AG04450 (cell line): ENCODE measurements at places on chromosomes 2 and 18.

GRCh38 chr2:122851972-122852531 is 1096.6 kb downstream of the TSN start:
- DNase-seq: no peak

DNA sequence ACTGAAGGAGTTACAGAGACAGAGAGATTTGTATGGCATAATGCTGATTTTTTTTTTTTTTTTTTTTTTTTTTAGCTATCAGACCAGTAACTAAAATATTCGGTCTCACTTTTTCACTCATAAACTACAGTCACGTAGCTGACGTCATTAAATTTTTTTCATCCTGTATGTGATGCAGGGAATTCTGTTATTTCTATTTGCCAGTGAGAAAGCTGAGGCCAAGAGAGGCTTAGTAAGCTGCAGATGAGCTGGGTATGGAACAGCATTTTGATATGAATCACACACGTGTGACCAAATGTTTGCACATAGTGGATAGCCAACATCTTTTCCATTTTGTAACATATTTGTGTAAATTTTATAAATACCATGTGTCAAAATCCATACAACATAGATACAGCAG is 79.1 kb upstream of the EPB41L3 start:
- no peak for DNase-seq

- no peak for DNase-seq
These were observed 5.4 kb downstream of the DOK1 start for GRCh38 chr2:74559912-74560311.

- DNase-seq: no peak
These were observed 375.8 kb upstream of the LYPD1 start for GRCh38 chr2:133045787-133046186.

DNA sequence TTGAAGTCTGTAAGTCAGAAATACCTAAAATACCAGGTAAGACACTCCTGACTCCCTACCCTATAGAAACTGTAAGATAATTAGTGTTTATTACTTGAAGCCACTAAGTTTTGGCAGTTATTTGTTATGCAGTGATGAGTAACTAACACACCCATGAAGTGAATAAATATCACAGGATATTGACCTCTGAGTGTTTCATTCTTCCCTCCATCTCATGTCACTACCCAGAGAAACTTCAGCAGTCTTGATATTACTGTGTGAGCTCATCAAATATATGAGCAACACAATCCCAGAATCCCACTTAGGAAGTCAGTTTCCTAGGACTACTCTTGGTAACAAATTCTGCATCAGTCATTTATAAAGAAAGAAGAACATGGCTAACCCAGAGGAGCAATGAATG is 529.7 kb downstream of the FBXO15 start:
- DNase-seq: no peak

- no peak for DNase-seq
These were observed 565.3 kb upstream of the ZNF804A start for GRCh38 chr2:184032983-184033382.

DNA sequence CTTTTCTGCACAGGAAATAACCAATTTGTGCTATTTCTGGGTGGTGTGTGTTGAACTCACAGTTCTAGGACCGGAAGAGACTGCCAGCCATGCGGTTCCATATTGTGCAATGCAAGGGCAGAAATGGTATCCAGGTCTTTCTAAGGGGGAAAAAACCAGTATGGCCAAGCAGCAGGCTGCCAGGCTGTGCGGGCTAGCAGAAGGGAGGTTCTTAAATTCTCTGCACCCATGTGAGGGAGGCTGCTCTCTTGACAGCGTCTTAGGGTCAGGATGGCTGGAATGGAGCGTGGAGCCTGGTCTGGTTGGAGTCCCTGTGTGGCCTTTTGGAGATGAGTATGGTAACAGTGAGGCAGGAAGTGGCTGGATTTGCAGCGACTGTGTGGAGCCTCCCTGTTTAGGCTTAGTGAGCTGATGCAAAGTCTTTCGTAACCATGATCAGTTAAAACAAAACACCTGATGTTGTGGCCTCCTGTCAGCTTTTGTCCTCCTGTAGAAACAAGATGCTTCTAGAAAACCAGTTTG is 52.6 kb downstream of the NCK2 start:
- DNase-seq: no peak

GRCh38 chr2:238296638-238297457 is 8.4 kb upstream of the PER2 start:
- no peak for DNase-seq

GRCh38 chr2:128610496-128610895 is 291.8 kb upstream of the HS6ST1 start:
- no peak for DNase-seq

GRCh38 chr2:46327627-46328026 is 30.4 kb downstream of the EPAS1 start:
- DNase-seq: no peak

DNA sequence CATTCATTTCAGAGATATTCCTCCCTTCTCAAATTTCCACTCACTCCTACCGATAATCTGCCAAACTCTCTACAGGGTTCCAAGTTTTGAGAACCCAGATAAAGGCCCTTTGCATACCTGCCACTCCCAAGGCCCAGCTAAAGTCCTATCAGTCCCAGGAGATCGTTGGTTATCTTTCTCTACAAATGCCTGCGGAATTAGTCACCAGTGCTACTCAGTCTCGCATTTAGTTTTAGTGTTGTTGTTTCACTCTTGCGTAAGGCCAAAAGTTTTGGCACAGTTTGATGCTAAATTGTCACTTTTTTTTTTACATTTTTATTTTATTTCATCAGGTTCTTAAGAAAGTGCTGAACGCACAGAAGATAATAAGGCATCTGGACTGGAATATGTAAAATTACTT is 29.2 kb upstream of the SETBP1 start:
- DNase-seq: no peak

GRCh38 chr2:179580378-179581146 is 280.9 kb downstream of the ZNF385B start:
- DNase-seq: no peak

GRCh38 chr2:140804700-140805260 is 1326.0 kb downstream of the LRP1B start:
- no peak for DNase-seq

DNA sequence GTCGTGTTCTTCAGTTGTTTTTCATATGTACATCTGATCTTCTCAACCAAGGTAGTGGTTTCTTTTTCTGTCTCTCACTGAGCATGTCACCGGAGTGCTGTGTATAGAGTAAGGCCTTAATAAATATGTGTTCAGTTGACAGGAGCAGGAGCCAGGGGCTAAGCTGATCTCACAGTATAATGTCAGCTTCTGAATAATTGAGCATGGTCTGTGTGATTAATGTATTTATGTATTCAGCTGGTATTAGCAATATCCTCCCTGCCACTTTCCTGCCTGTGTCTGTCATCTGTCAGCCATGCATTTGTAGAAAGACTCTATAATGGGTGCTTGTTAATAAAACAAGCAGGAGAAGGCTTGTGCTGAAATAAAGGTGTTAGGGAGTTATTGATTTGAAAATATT is 198.9 kb downstream of the ADCYAP1 start:
- DNase-seq: no peak

GRCh38 chr2:6911721-6912120 is 5.5 kb upstream of the RNF144A start:
- no peak for DNase-seq

DNA sequence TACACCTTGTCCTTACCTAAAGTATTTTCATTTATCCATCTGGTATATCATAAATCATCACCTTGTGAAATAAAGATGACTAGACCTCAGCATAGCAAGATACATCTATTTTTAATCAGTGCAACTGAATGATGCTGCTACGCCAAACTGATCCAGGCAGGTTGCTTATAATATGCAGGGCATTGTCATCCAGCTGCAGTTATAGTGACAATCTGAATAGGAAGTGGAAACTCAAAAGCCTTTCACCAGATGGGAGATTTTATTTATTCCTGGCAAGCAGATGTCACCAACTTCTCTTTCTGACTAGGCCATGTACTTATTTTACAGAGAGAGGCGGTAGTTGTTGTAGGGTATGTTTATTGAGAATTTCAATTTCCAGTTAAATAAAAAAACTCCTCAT is 747.3 kb downstream of the ADCYAP1 start:
- no peak for DNase-seq

DNA sequence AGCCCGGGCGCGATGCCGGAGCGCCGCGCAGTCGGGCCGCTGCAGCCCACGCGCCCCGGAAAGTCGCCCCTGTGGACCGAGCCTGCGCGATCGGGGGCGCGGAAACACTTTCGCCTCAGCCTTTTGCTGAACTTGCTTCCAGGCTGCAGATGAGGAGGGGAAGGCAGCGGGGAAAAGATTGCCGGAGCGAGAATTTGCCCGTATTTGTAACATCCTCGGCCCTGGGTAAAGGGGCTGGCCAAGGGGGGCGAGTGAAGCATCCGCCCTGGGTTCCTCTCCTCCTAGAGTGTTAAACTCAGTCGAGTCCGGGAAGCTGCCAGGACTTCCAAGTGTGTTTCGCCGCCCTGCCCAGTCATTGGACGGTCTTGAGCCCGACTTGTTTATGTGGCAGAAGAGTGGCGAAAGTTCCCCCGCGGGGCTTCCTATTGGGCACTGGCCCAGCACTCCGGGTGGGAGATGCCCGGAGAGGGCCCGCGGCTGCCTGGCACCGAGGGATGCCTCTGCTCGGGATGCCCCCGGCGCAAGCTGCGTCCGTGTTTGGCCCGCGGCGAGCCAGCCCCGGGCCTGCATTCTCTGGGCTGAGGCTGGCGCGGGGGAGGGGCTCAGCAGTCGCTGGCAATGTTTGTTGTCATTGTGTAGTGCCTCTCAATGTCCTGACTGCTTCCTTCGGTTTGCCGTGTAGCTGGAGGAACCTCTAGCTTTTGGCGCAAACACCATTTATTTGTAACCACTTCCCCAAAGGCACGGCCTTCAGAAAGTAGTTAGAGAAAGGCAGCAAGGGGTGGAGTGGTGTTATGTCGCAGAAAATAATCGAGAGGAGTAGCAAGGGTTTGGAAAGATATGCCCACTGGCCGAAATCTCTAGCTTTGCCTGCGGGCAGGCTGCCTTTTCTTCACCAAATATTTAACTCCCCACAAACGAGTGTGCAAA is 1.1 kb downstream of the CYBRD1 start:
- no peak for DNase-seq

- no peak for DNase-seq
These were observed 361.4 kb downstream of the LNPK start for GRCh38 chr2:175640655-175641054.

GRCh38 chr2:231379266-231380215 is 16.0 kb upstream of the B3GNT7 start:
- no peak for DNase-seq
